Omental fat pad (tissue), 4 donors: ENCODE measurements at places on chromosomes 1 and 21.

DNA sequence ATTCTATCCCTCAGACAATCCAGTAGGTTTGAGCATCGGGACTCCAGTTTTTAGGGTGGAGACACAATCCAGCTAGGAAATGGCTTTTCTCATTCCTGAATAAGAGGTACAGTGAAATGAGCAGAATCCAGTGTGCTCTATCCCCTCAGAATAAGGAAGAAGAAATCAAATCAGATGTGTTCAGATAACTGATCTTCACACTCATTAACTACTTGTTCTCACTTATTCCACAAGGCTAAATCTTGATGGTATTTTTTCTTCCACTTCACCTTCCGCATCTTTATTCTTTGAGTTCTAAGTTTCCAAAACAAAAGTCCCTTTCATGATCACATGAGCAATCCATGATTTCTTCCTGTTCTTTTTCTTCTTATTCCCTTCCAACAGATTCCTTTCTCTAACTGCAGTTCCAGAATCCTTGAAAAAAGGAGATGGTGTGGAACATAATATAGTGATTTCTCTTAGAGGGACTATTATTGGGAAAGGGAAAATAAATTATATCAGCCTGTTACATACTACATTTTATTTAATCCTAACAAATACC, 1.7 kb downstream of the SYT11 start:
- no peak for DNase-seq

DNA sequence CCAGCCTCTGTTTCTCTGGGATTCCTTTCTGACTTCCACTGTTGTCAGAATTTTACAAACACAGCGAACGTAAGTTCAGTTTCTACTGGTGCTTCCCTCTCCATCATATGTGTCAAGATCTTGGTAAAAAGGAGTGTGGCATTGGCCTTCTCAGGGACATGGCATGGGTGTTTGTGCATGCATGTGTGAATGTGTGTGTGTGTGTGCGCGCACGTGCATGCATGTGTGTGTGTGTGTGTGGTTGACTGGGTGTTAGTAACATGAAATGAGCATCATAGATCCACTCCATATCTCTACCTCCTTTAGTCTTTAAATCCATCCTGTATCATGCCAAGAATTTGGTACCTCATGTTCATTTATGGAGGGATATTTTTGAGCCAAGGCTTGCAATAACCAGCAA, 411.3 kb downstream of the NPHP4 start:
- no peak for DNase-seq

DNA sequence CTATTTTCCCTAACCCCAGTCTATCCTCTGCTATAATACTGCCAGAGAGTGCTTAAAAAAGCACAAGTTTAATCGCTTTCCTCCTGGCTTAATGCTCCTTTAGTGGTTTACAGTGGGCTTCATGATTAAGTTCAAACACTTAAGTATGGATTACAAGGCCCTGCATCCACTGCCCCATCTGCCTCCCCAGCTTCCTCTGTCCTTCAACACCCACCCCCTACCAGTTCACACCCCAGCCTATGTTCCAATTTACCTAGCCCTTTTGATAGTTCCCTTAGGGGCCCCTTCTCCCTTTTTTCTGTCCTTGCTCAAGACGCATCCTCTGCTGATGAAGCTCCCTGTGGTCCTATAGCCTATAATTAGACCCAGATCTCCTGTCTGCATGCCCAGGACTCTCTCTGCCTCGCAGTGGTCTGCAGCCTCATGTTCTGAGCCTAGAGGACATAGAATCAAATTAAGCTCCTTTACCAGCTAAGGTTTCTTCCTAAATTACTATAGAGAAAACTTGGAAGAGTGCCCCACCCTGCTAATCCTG, 212.5 kb downstream of the FGGY start:
- no peak for DNase-seq

GRCh38 chr1:43747736-43748135, 40.4 kb downstream of the ST3GAL3 start:
- DNase-seq: no peak

DNA sequence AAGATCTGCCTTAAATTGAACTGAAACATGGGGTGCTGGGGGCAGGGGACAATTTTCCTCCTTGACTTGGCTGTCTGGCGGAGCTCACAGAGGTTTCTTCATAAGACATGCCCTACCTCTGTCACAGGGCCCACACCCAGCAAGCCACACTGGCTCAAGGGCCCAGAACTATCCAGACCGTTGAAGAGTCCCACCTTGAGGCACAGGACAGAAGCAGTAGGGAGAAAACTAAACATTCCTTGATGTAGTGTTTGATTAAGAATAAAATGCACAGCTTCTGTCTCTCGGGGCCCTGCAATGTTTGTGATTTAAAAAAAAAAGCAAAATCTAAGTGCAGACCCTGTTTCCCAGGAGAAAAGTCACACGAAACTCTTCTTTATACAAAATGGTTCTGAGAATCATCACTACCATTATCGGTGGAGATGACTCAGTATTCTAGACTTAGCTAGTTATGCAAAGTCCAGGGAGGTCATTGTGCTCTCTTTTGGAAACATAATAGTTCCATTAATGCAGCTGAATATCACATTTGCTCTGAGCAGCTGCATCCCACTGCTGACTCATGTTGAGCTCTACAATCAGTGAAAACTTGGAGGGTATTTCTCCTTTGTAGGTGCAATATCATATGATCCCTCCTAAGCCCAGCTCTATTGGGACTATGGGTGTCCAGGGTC, 53.6 kb upstream of the DIRAS3 start:
- no peak for DNase-seq

DNA sequence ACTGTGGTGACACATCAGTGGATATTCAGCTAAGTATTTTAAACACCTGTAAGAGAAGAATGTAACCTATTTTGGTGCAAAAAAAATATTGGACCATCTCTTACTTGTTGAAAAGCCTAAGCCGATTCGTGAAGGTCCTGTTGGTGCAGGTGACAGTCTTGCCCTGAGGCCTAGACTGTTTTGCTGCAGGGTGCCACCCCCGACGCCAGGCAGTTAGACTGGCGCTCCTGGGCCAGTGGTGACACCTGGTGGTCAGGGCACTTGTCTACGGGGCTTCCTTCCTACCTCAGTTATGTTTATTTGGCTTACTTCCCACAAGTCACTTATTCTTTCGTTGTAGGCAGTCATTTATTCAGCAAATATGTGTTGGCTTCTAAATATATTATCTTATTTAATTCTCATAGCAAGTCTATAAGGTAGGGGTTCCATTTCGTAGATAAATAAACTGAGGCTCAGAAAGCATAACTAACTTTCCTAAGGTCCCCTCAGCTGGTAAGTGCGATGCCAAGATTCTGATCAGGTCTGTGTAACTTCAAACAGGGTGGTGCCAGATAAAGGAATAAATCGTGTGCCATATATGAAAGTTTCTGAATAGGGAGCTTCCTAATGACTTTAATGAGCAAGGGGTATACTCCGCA, 1.9 kb downstream of the EEIG2 start:
- DNase-seq: no peak

- no peak for DNase-seq
Measured at GRCh38 chr1:147824798-147825197, 64.4 kb upstream of the GJA5 start.

GRCh38 chr1:15181564-15181963, 28.0 kb downstream of the TMEM51 start:
- no peak for DNase-seq

- no peak for DNase-seq
Measured at GRCh38 chr1:21633992-21634805, 35.0 kb downstream of the RAP1GAP start.

GRCh38 chr1:162471290-162471853, 26.2 kb upstream of the UHMK1 start:
- no peak for DNase-seq

- no peak for DNase-seq
Measured at GRCh38 chr1:43056981-43057391, 98.3 kb upstream of the SLC2A1 start.

- DNase-seq: no peak
Measured at GRCh38 chr1:118113261-118113660, 71.8 kb downstream of the SPAG17 start.

- DNase-seq: no peak
Measured at GRCh38 chr1:29156543-29157268, 25.0 kb downstream of the SRSF4 start.

DNA sequence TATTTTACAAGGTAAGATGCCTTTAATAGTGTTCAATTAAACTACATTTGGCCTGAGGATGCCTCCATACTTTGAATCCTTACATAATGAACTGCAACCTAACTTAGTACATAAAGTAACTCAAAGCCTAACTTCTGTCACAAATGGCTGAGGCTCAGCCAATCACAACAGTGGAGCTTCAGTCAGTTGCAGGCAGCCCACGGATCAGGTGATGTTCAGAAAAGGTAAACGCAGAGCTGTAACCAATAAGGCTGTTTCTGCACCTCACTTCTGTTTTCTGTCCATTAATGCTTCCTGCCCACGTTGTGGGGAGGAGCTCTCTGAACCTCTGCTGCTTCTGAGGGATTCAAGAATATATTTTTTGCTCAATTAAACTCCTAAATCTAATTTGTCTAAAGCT, 94.8 kb upstream of the KIAA0040 start:
- no peak for DNase-seq

GRCh38 chr1:201353186-201353940, 24.1 kb downstream of the TNNT2 start:
- DNase-seq: no peak

- DNase-seq: no peak
Measured at GRCh38 chr1:150973258-150973835, 1.3 kb downstream of the CERS2 start.

DNA sequence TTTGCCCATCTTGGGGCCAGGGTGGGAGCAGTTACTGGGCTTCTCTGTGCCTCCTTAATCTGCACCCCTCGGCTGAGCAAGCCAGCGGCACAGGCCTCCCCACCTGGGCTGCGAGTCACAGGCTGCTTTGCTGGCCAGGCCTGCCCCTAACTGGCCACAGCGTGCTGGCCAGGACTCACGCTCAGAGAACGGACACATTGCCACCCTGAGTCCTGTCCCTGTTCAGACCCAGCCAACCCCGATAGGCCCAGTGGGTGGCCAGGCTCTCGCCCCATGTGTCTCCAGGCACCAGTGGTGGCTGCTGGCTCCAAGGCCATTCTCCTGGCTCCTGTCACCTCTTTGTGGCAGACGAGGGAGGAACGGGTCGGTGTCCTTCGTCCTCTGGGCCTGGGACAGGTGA, 61.3 kb downstream of the MORN1 start:
- DNase-seq: no peak

GRCh38 chr1:61100578-61100977, 18.2 kb downstream of the NFIA start:
- DNase-seq: no peak

DNA sequence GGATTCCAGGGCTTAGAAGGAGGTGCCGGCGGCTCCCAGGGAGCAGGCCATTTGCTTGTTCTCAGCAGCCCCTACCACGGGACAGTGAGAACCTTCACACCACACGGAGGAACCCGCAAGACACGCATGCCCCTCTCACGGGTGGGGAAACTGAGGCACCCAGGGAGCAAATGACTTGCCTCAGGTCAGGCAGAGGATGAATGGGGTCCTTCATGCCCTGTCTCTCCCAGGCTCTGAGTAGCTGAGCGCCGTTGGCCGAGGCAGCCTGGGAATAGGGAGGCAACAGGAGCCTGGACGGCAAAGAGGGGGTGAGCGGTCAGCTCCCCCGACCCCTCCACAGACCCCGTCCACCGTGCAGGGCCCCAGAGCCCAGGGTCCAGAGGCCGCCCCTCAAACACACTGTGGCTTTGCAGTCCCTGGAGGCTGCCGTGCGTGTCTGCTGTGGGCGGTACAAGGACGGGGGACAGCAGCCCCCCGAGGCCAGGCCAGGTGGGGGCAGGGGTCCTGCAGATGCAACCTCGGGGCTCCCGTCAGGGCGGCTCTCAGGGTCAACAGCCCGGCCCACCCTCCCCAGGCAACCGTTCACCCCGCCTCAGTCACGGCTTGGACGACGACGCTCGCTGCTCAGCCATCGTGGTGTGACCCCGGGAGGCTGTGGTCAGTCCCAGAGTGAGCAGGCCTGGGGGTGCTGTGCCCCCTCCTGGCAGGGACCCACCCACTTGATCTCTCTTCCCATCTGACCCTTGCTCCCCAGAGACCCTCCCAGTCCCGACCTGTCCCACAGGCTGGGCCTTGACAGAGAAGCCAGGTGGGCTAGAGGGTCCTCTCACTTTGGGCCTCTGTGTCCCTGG, 15.8 kb upstream of the COL6A2 start:
- no peak for DNase-seq

DNA sequence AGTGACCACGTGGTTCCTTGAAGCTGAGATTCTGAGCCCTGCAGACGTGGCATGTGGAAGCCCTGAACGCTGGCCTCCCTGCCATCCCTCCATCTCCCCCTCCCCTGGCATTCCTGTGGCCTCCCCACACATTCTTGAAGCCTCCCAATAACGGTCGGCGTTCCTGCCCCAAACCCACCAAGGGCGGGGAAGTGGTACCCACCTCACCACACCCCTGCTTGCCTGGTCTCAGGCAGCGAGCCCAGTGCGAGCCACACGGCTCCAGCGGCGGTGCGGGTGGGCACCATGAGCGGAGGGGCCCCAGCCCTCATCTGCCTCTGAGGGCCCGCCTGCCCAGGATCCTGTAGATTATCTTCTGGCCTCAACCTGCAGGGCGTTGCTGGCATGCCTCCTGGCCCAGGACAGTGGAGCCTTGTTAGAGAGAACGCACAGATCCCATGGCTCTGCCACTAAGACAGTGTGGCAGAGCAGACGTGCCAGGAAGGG, 20.6 kb upstream of the PRELP start:
- no peak for DNase-seq

DNA sequence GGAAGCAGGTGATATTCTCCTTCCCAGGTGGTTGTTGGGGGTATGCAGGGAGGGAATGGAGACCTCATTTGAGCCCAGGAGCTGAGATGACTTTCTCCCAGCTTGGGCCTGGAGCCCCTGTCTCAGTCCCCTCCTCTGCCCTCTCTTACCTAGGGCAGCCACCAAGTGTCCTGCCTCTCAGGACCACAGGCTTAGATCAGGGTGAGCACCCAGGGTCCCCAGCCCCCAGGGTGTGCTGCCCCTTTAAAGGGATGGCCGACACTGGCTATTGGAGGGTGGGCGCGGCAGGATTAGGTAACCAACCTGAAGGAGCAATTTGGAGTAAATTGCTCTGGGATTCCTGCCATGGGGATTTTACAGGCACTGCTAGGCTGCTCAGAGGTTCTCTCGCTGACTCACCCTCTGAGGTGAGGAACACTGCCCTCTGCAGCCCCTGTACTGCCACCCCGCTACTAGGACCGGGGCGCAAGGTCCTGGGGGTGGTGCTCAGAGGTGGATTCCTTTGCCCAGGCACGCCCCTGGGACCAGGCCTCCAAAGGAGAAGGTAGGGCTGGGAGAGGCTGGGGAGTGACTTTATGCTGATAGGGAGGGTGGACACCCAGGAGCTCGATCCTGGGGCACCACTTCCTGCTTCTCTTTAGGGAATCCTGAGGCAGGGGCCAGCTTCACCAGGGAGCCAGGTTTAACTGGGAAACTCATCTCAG, 1.5 kb downstream of the RPS6KA1 start:
- no peak for DNase-seq
